ENCODE measurements at places on chromosomes 16 and 17.

GRCh38 chr16:13808102-13808501, 111.9 kb upstream of the ERCC4 start:
- no peak for DNase-seq

DNA sequence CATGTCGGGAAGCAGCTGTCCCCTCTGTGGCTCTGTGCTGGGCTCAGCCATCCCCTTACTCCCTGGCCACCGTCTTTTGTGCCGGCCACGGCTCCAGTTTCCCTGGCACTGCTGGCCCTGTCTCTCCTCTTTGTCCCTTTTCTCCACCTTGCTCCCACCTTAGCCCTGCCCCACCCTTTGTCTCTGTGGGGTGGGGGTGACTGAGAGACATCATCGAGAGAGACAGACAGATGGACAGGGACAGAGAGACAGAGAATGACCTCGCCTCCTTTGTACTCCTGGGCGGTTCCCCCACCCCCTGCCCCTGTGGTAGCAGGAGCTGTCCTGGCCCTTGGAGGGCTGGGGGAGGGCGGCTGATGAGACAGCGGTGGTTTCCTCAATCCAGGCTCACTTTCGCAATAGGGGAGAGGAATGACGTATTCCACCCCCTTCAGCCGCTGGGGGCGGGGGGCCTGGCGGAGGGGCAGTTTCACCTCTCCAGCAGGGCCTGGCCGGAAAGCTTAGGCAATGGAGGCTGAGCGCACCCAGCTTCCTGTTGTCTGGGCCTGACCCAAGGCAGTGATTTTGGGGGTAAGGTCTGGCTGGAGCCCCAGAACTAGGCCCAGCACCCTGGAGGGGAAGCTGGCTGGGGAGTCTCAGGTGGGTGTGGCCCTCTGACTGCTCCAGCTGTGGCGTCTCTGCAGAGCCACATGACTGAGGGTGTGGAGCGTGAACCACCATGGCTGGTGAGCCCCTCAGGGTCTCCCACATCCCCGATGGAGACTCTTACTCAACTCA, 7.3 kb downstream of the FMNL1 start:
- peak; percentile 73 for DNase-seq

GRCh38 chr17:36546418-36547093, 1.8 kb downstream of the GGNBP2 start:
- no peak for DNase-seq

DNA sequence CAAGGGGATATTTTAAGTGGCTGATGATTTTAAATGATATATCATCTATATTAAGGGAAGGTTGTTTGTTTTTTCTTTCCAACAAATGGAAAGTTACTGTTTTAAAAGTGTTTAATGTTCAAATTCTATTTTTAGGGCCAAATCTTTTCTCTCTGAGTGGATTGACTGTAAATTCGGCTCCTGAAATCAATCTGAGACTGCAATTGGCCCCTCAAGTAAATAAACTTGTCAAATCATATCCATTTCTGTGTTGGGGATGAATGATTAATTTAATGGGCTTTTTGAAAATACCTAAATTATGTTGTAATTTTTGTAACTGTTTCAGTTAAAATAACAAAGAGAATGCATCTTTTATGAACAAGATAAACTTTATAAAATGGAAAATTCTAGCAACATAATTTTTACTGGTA, 2.6 kb downstream of the HS3ST3A1 start:
- no peak for DNase-seq

DNA sequence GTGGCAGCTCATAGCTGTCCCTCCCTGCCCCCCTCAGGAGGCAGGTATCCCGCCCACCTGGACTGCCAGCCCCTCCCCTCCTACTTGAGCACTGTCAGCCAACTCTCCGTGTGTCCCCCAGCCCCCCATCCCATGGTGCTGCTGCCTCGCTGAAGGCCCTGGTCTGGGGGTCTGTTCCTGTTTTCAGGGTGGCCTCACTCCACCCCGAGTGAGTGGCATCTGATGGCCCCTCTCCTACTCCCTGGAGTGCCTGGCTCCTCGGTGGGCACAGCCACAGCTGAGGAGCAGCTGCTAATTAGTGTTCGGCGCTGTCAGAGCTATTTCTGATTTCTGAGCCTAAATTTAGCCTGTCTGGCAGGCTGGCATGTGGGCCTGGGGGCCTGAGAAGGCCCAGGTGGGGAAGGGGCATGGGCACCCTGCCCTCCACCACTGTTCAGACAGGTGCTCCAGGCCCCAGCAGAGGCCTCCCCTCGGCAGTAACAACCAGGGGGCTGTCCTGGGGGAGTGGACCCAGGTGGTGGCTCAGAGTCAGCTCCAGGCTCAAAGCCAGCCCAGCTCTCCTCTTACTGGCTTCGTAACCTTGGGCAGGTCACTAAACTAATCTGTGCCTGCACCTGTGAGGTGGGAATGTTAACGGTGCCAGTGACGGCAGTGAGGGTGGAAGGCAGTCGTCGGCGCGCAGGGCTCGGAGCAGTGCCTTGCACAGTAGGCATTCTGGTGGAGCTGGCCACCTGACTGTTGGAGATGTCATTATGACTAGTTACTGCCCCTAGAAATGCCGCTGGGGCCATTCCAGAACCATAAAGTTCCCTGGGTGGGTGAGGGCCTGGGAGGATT, 6.5 kb downstream of the FMNL1 start:
- DNase-seq = no peak

DNA sequence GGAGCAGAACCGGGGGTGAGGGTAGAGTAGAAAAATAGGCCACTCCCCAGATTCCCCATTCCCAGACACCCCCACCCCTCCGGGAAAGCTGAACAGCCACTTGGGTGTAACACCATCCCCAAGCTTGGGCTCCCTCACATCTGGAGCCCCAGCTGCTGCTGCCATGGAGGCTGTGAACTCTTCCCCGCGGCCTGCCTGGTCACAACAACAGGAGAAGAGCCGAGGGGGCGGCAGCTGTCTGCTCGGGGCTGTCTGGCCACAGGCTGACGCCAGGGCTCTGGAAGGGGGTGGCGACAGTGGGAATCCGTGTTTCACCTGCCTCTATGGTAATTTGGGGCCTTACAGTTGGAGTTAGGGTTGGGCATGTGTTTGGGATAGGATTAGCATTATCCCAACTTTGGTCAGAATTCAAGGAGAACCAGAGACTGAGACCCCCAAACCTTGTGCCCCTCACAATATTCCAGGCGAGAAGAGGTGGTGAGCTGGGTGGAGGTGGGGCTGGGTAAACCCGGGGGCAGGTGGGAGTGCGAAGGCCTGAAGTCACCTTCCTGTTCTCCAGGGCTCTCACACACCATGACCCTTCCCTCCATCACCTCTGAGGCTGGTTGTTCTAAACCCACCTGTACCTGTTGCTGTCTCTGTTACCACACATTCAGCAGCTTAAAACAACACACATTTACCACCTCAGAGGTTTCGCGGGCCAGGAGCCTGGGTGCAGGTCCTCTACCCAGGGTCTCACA, 29.7 kb upstream of the NXPH3 start:
- no peak for DNase-seq

- DNase-seq = no peak
Observed at GRCh38 chr17:80474231-80474960, 2.0 kb downstream of the NPTX1 start.

GRCh38 chr17:28466001-28466400, 7.4 kb upstream of the SLC13A2 start:
- DNase-seq = no peak

- DNase-seq = no peak
Observed at GRCh38 chr16:73047536-73048291, at the start of gene ZFHX3. Gene ZFHX3 (minus strand): TSS chr16:73048128. CDS start chr16:72960145, 87,983 bp downstream.

DNA sequence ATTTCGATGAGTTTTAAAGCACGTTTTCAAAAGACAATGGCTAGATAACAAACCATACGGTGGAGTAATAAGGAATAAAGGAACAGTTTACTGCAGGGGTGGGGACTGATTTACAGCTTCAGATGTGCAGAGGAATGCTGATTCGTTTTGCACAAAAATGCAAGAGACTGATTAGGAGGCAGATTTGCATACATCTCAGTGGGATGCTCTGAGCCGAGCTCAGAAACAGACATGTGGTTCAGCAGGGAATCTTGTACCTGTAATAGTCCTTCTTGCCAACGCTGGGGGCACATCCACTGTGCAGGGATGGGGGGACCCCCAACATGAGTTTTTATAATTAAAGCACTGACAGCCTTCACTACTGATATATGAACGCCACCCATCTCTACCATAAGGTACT, 308.0 kb downstream of the GRIN2A start:
- no peak for DNase-seq

GRCh38 chr17:62030264-62030663, 34.8 kb downstream of the MED13 start:
- no peak for DNase-seq

DNA sequence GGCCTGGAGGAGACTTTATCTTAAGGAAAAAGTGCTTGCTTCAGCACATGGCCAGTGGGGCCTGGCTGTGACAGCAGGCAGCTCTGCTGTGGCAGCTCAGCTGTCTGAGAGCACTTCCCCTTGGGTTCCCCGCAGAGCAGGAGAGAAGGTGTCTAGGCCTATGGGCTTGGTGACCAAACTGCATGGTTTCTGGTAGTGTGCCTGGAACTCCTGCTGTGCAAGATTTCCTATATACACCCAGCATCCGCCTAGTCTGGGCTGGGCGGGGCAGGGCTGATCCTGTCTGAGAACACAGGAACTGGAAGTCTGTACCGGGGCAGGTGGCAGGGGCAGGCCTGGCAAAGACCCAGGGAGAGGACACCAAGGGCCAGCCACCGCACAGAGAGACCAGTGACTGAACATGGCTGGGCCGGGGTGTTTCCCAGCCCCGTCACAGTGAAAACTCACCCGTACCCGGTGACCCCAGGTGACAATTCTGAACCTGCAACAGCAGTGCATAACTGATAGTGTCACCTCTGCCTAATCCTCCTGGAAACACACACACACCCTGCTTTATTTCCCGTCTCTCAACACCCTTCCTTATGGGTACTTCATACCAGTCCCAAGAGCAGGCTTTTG, 39.3 kb downstream of the CHD9 start:
- no peak for DNase-seq

GRCh38 chr16:2469399-2470233, 1.5 kb upstream of the NTN3 start:
- no peak for DNase-seq

DNA sequence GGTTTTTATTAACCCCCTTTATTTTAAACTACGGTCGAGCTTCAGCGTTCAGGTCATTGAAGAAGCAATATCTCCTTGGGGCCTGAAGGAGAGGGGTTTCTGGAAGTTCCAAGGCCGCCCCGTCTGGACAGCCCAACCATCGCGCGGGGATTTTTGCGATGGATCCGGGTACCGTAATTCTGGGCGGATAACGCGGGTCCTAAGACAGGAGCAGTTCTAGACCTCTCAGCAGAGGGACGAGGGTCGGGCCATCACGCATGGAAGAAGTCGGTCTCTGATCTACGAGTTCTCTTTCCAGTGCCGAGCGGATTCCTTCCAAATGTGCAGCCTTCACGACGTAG, 3.6 kb downstream of the BORCS6 start:
- no peak for DNase-seq

DNA sequence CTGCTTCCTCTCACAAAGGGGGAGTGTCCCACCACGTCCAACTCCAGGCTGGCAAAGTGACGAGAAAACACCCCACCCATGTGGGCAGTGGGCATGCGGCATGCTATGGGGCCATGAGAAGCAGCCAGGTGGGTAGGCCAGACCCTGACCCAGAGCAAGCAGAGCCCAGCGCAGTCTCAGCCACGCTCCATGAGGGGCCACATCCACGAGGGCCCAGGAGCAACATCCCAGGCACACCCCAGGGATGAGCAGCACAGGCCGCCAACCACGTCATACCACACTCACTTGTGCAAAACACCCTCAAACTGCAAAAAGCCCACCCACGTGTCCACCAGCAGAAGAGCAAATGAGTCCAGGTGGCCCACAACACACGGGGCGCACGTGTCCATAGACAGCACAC, 117.0 kb downstream of the ZNF778 start:
- no peak for DNase-seq

DNA sequence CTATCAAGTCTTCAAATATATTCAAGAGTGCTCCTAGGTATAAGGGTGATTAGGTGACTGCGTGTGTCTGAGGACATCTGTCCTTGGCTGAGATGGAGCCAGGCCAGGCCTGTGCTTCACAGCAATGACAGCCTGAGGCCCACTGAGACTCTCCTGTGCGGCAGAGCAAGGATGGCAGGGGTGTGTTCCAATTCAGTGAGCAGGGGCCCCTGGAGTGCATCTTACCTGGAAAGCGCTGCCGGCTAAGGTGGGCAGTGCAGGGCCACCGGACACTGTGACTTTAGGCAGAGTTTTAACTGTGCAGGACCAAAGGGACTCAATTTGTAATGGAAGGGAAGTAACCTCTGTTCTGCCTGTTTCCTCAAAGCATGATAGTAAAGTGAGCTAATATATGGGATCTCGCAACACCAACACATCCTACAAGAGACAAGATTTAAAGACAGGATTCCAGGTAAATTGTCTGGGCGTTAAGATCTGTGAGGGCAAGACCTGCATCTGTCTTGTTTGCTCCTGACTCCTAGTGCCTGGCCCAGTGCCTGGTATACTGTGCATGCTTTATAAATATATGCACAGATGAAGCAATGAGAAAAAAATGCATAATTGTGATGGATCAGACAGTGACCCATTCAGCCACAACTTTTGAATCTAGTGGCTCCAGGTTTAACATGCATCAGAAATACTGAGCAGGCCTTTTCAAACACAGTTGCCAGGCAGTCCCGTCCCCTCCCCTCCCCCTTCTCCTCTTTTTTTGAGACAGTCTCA, 86.7 kb downstream of the MRC2 start:
- DNase-seq = no peak

- no peak for DNase-seq
Observed at GRCh38 chr16:64162613-64163375, 959.1 kb downstream of the CDH11 start.

- DNase-seq = no peak
Observed at GRCh38 chr17:37359682-37360188, 16.1 kb upstream of the C17orf78 start.

DNA sequence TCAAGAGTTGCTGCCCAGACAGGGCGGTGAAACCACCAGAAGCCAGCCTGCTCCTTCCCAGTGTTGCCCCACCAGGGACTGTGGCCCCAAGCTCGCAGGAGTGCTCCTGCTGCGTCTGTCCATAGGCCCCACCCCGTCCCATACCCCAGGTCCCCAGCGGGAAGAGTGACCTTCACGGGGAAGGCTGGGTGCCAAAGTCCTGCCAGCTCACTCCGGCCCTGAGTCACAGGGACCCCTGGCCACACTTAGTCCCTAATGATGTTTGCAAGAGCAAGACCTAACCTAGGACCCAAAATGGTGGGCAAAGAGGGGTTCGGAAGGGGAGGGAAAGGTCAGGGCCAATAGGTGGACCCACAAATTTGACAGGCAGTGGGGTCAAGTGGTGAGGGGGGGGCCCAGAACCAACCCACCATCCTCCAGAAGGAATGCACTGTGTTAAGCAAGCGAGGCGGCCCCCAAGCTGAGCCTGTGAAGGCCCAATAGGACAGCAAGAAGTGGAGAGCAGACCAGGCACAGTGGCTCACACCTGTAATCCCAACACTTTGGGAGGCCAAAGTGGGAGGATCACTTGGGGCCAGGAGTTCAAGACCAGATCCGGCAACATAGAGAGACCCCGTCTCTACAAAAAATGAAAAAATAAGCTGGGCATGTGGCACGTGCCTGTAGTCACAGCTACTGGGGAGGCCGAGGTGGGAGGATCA, 3.3 kb downstream of the DOK4 start:
- no peak for DNase-seq
